ENCODE measurements at places on chromosomes 16 and 17.
A peak's percentile ranks its signal among the peaks of the same experiment; 100 is the strongest.

DNA sequence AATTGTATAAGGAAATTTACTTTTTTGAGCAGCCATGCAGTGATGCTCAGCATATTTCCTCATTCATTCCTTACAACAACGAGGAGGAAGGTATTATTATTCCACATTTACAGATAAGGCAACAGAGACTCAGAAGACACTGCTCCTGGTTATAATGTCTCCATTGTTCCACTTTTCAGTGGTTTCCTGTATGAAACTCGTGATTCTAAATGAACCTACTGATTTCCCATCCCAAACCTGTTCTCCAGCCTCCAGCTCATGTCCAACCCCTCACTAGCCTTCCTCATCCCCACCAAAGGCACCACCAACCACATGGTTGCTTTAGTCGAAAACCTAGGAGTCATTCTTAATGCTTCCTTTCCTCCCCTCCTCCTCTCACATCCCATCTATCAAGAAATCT lies 12.5 kb upstream of the ERCC4 start:
- no peak for DNase-seq

GRCh38 chr17:5437721-5438317 lies 1.1 kb downstream of the C1QBP start:
- DNase-seq = no peak

DNA sequence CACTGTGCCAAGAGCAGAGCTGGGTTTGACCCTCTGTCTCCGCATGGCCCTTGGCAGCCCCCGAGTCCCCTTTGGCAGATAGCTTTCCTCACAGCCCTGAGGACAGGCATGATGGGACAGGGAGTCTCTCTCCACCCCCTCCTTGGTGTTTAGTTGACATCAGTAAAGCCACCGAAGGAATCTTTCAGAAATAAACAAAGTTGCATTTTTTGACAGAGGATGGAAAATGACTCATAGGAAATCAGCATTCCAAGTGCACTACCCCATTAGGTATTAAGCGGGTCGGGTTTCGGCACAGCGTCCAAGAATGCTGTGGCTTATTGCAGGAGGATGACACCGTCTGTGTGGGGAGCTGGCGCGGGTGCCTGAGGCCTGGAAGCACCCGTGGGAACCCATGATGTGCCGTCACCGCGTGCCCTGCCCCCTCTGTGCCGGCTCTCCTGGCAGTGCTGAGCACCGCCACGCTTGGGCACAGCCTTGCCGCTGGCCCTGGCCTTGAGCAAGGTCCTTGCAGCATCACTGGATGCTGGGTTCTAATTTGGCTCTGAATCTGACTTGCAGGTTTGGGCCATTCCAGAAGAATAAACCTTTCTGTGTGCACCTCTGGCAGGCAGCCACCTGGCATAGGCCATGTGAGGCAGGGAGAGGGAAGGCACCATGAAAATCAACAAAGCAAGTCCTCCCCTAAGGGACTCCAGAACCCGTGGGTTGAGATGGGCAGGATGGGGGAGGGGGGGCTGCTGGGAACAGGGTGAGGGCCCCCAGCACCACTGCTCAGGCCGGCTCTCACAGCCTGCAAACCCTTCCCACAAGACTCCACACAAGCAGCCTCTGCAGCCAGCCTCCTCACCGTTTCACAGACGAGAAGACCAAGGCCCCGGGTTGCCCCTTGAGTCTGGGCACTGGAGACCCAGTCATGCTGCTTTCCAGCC lies 50.5 kb upstream of the ZNF469 start:
- peak; percentile 97 for DNase-seq

- no peak for DNase-seq
Observed at GRCh38 chr16:69166221-69166833, 20.6 kb upstream of the SNTB2 start.

DNA sequence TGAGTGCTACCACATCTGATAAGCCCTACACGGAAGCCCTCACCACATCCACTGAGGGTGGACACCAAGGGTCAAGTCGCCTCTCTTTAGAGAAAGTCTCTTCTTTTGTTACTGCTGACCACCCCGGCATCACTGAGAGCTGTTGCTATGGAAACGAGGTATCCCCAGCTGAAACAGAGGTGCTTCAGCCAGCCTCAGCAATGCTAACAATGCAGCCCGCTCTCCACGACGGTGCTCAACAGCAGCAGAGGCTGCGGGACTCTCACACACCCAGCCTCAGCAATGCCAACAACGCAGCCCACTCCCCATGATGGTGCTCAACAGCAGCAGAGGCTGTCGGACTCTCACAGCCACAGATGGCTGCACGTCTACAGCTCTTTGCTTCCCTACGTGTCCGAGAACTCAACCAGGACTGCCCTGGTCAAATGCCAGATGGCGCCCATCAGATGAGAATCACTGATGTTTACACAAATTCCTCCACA lies 41.4 kb downstream of the VPS53 start:
- DNase-seq = no peak

- DNase-seq = no peak
Observed at GRCh38 chr17:17681187-17681743, at the start of gene RAI1. TSS of gene RAI1 (plus strand) at chr17:17681458. CDS start at chr17:17792949, 111,491 bp downstream.

DNA sequence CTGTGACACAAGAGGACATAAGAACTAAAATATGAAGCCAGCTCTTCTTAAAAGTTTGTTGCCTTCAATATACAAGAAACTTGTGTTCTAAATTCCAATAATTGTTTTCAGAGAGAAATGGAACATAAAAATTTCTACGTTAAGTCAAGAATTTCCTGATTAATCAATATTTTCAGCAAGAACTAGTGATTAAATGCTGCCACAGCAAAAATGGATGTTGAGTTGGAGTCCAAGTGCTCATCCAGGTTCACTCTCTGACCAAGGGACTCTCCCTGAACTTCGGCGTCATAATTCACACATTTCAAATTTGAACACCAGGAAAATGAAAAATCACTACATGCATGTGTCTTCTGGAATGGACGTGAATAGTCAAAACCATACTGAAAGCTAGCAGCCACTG lies 1263.6 kb upstream of the GOT2 start:
- DNase-seq = no peak

GRCh38 chr16:12449795-12450194 lies 353.9 kb downstream of the CPPED1 start:
- no peak for DNase-seq

DNA sequence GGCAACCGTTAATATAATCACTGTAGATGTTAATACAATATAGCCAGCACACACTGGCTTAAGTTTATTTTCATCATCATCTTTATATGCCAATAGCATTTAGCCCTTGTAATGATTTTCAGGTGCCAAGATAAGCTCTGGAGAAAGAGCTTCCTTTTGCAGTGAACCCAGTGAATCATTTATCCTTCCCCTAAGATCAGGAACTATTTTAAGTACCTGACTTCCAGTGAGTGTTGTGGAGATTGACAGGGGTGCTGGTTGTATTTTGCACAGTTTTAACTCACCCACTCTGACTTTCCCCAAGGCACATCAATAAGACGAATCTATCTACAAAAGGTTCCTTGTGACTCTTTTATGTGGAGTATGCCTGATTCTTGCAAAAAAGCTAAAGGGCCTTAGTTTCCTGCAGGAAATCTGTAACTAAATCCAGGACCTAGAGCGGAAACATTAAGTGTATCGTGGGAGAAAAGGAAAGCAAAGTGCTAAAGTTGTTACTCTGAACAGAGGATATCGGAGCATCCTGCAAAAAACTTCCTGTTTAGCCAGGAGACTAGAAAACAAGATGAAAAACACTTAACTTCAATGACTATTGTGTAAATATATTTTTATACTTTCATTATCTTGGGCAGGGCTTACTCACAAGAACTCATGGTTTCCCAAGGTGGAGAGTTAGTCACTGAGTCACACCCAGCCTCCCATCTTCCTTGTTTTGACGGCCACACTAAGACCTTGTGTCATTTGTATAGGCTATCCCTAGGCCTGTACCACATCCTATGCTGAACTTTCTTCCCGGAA lies 183.6 kb downstream of the MAP2K6 start:
- no peak for DNase-seq

GRCh38 chr17:46857600-46857999 lies 6.2 kb downstream of the WNT9B start:
- DNase-seq = no peak

- DNase-seq = no peak
Observed at GRCh38 chr17:76276069-76276431, 10.9 kb downstream of the UBALD2 start.

DNA sequence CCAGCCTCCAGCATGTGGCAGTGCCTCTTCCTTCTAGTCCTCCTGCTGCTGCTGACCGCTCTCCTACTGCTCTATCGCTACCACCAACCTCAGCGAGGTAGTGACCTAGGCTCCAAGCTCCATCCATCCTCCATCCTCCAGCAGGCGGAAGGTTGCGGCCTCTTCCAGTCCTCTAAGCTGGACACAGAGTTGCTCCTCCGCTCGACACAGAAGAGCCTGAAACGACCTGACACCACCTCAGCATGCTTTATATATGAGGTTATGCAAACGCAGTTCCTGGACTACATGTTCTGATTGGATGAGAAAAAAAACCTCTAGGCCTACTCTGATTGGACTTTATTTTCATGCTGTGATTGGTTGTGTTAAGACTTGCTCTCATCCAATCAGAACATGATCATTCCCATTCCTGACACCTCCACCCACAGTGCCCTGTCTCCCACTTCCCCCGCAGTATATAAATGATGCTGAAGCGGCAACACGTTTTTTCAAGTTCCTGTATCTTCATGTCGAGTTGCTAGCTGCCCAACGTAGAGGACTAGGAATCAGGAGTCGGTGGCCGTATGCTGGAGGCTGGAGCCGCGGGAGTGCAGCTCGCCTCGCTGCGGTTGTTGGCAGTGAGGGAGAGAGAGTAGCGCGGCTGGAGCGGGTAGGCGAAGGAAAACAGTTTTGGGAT lies 398.1 kb downstream of the KCNJ18 start:
- no peak for DNase-seq

DNA sequence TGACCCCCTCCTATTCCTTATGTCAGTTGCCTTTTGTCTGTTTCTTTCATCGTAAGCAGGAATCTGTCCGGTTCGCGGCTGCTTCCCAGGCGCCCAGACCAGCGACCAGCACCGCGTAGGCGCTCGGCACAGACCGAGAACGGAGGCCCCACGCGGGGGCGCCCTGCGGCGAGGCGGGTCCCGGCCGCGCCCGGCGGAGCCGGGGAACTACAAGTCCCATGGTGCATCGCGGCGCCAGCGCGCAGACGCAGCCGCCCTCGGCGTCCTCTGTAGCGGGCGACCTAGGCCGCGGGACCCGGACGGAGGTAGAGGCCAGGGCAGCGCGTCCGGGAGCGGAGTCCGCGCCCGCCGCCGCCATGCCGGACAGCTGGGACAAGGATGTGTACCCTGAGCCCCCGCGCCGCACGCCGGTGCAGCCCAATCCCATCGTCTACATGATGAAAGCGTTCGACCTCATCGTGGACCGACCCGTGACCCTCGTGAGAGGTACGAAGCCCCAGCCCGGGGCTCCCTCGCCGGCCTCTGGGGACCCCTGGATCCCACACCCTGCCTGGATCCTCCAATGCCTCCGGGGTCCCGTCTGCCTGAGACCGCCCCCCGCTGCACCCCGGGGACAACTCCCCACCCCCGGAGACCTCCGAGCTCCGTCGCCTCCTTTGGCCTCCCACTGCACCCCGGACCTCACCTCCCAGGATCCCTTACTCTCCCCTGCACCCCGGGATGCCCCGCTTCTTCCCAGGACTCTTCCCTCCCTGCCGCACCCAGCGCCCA lies at the start of gene NDUFB10:
Gene NDUFB10, plus strand, starts transcription at position 270 of the 771 bp plus-strand sequence. Its CDS starts 87 bp downstream, at position 357.
- peak; percentile 56 for DNase-seq

- peak; percentile 45 for DNase-seq
Observed at GRCh38 chr17:54900457-54901229, at the start of gene TOM1L1. TSS of gene TOM1L1 (plus strand) at chr17:54900852. CDS start at chr17:54900866, 14 bp downstream.

- no peak for DNase-seq
Observed at GRCh38 chr17:48438516-48439061, 8.6 kb upstream of the SKAP1 start.

GRCh38 chr17:245020-245419 lies 63.6 kb upstream of the DOC2B start:
- DNase-seq = no peak

DNA sequence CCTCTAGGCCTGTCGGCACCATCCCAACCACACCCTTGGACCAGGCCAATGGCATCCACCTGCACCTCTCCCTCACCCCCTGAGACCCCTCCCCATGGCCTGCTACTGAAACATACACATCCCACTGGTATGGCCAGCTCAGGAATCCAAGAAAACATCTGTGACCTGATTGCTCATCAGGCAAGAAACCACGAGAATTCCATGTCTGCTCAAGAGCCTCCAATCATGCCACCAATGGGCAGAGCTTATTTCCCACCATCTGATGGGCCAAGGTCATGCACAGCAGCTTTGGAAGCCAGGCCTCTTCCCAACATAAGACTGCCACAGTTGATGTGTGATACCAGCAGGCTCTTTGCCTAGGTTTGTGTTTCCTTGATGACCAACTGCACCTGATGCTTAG lies 190.1 kb downstream of the C16orf78 start:
- DNase-seq = no peak

- no peak for DNase-seq
Observed at GRCh38 chr16:56425439-56425832, at the start of gene AMFR. TSS of gene AMFR (minus strand) at chr16:56425545. CDS start at chr16:56425327, 218 bp downstream.

DNA sequence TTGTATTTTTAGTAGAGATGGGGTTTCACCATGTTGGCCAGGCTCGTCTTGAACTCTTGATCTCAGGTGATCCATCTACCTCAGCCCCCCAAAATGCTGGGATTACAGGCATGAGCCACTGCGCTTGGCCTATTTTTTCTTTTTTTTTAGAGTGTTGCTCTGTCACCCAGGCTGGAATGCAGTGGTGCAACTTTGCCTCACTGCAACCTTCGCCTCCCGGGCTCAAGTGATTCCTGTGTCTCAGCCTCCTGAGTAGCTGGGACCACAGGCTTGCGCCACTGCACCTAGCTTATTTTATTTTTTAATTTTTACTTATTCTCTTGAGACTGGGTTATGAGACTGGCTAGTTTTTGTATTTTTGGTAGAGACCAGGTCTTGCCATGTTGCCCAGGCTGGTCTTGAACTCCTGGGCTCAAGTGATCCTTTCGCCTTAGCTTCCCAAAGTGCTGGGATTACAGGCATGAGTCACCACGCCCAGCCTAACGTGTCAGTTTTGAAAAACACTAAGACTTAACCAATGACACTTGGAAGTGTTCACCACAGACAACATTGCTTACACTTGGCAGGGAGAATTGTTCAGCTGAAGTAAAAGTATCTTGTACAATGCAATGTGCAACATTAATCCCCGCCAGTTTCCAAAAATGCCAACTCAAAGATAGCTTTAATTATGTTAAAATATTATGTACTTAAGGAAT lies 26.9 kb downstream of the ATAD5 start:
- DNase-seq = no peak

DNA sequence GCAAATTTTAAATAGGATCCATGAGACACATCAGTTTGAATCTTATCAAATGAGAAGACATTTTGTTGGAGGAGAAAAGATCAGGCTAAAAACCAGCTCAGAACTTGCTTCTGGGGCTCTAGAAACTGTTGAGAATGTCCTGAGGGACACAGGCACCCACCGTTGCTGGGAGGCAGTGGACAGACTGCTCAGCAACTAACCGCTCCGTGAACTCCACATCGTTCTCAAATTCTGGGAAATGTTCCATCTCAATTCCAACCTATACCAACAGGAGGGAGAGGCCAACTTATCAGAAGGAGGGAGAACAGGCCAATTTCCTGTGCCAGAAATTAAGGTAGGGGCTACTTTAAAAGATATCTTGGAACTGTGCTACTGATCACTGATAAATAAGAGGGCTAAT lies 8.3 kb downstream of the TAT start:
- DNase-seq = no peak

- no peak for DNase-seq
Observed at GRCh38 chr16:49348408-49349176, 25.0 kb upstream of the C16orf78 start.

All from HS-27A (cell line).